ENCODE measurements at places on chromosomes 12 and 14.

DNA sequence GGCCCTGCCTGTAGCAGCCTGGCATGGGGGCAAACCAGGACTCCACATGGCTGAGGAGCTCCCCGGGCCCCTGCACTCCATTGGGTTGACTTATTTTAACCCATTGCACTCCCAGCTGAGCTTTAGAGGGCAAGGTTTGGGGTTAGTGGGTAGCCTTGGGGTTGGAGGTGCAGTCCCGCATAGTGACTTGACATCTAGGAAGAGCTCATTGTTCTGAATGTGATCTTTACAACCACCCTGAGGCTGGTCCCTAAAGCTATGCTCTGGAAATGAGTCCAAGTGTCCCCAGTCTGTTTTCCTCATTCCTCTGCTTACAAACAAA is 36.4 kb downstream of the NFKBIA start:
- no peak for DNase-seq

DNA sequence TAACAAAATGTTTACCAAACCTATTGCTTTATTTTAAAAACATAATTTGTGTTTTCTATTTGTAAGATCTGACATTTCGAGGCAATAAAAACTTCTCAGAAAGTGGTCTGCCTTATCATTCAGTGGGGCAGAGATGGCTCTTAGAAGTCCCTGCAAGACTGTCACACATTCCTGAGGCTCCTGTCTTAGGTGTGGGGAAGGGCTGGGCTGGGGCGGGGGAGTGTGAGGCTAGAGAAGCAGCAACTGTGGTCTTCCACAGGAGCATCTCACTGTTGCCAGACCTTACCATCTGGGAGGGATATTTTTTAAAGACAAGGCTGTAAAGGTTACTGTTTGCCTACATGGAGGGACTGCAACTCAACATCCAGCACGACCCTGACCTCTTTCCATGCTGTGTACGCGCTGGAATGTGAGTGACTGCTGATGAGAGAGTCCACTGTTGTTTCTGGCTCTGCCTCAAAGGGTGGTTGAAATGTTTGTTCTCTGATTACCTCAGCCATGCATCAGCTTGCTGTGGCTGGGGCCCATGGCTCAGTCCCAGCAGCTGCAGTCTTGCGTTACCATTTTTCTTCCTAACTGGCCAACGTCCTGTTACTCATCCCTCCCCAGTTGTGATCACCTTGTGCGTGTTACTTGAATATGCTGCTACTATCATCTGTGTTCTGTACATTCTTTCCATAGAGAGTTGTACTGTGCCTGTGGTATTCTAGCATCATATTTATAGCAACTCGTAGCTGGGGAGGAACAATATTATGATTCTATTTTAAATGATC is 12.4 kb downstream of the ERG28 start:
- DNase-seq, result peak; percentile 65

- DNase-seq, result no peak
Observed at GRCh38 chr14:89007906-89008305, 183.5 kb downstream of the TTC8 start.

DNA sequence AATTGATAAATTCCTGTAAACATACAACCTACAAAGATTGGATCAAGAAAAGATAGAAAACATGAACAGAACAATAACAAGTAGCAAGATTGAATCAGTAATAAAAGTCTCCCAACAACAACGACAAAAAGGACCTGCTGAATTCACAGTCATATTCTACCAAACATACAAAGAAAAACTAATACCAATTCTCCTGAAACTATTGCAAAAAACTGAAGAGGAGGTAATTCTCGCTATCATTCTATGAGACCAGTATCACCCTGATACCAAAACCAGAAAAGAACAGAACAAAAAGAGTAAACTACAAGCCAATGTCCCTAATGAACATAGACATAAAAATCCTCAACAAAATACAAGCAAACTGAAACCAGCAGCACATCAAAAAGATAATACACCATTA is 14.4 kb downstream of the SLC25A21 start:
- DNase-seq, result no peak

GRCh38 chr12:28611115-28611435 is 420.8 kb downstream of the CCDC91 start:
- DNase-seq, result peak; percentile 51

DNA sequence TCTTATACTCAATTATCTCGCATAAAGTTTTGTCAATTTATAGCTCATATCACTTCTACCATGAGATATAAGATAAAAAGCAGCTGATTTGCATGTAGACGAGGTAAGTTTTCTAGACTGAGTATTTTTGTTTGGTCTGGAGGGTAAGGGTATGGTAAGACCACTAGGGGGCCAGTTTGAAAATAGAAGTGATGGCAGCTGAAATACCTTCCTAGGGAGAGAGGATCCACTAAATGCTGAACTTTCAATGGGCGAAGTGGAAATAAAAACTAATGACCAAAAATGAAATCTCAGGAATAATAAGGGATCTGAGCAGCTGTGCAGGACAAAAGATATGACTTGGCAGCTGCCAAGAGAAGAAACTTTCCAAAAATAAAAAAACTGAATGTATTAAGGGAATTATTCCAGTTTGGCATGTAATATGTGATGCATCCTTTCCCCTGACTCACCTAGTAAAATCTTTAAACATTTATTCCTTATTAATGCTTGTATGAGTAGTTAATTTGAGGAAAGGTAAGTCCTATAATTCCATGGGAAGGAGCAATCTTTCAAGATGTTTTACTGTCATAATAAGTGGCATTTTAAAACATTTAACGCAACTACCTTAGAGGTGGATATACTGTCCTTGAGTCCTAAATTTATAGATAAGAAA is 754.5 kb downstream of the C12orf50 start:
- DNase-seq, result no peak

DNA sequence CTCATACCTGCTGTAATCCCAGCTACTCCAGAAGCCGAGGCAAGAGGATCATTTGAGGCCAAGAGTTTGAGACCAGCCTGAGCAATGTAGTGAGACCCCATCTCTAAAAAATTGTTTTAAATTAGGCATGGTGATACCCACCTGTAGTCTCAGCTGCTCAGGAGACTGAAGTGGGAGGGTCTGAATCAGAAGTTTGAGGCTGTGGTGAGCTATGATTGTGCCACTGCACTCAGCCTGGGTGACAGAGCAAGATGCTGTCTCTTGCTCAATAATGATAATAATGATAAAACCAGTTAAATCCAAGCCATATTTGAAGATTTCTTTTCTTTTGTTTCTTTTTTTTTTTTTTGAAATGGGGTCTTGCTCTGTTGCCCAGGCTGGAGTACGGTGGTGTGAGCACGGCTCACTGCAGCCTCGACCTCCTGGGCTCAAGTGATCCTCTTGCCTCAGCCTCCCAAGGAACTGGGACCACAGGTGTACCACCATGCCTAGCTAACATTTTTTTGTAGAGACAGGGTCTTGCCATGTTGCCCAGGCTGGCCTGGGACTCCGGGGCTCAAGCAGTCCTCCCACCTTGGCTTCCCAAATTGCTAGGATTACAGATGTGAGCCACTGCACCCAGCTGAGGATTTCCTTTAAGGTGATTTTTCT is 12.8 kb downstream of the PSMA6 start:
- DNase-seq, result no peak

GRCh38 chr14:31964490-31964889 is 112.6 kb upstream of the ARHGAP5 start:
- no peak for DNase-seq

- no peak for DNase-seq
Observed at GRCh38 chr14:55417955-55418354, 6.3 kb upstream of the ATG14 start.

Data from BJ (cell line).